ENCODE measurements at places on chromosomes 5 and 9. TPM values are rescaled to one million over a fixed set of nuclear protein-coding genes. Genes with fewer than 3 reads are reported as not detected.
A peak's percentile ranks its signal among the peaks of the same experiment; 100 is the strongest.

GRCh38 chr9:75609401-75609800 lies 281.1 kb upstream of the PCSK5 start:
- H3K4me1 ChIP-seq: no peaks in the 10 kb centered on the region
- no peak overlapping the region for H3K27ac ChIP-seq
- no peak overlapping the region for H3K4me3 ChIP-seq
- no peak for DNase-seq

DNA sequence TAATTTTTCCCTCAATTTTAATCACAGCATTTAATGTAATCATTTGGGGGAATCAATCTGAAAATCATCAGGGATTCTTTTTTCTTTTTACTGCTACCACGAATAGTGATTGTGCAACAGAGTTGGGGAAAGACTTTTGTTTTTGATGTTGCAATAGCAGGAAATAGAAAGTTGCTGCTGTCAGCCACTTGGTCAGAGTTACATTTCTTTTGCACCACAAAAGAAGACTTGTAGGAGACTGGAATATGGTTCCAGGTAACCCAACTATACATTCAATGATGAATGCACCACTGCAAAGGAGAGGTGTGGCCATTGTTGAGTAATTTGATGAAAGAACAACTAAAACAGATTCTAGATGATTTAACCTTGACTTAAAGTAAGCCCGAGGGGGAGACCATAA lies 46.3 kb upstream of the PALM2AKAP2 start:
- DNase-seq: no peak
- H3K4me3 ChIP-seq: no peak overlapping the region
- no peak overlapping the region for H3K27ac ChIP-seq
- H3K4me1 ChIP-seq: no peaks in the 10 kb centered on the region
- no peaks in the 10 kb centered on the region for H3K27me3 ChIP-seq
- H3K36me3 ChIP-seq: no peaks in the 10 kb centered on the region

GRCh38 chr5:102796498-102796897 lies 41.4 kb downstream of the PAM start:
- no peak overlapping the region for H3K4me3 ChIP-seq
- H3K4me1 ChIP-seq: peaks cover 45% of the 10 kb centered on the region
- no peak for DNase-seq
- peak overlapping the region; percentile 32 for H3K27ac ChIP-seq
- H3K27me3 ChIP-seq: no peaks in the 10 kb centered on the region
- H3K36me3 ChIP-seq: no peaks in the 10 kb centered on the region

DNA sequence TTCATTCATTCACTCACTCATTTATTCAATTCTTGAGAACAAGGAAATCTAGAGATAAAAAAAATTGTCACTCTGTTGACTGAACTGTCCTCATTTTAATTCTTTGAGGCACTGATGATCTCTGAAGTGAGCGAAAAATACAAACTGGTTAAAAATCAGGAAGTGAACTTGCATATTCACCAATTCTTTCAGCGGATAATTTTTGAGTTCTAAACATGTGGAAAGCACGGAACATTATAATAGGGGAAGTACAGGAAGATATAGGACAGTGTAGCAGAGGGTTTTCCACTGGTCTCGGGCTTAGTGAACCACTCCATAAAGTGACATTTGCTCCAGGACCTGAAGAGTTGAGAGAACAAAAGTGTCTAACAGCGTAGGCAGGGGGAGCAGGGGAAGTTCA lies 169.5 kb downstream of the TLR4 start:
- no peak overlapping the region for H3K27ac ChIP-seq
- peaks cover 43% of the 10 kb centered on the region for H3K27me3 ChIP-seq
- DNase-seq: no peak
- no peaks in the 10 kb centered on the region for H3K36me3 ChIP-seq
- H3K4me1 ChIP-seq: no peaks in the 10 kb centered on the region
- H3K4me3 ChIP-seq: no peak overlapping the region

DNA sequence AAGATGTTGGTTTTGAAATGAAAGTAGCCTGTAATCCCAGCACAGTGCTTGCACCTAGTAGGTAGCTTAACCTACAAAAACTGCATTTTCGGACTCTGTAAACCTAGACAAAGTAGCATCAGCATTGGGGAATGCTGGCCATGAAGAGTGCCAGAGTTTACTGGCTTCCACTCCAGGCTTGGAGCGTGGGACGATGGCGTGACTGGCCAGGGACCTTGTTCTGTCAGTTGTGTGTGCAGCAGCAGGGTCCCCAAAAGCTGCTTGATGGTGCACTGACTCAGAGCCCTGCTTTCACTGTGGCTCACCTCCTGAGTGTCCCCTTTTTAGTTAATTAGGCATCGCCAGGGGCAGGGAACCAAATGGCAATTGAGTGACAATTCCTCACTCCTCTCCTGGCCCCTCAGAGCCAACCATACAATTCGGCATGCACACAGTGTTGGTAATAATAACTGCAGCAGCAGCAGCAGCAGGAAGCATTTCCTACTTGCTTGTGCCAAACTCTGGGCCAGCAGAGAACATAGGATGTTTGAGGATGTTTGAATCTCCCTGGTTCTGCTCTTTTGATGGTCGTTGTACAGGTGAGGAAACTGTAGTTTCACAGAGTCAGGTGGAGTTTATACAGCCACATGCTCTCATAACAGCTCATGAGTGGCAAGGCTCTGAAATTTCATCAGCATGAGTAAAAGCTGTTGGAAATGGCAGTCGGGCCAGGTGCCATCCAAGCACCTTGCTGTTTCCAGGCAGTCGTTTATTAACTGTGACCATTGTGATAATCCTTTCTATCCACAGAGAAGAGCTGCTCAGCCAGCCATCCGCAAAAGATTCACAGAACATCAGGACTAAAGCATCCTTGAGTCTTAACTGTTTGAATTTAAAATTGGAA lies 4.2 kb downstream of the UBE2QL1 start:
- H3K36me3 ChIP-seq: peaks cover 5% of the 10 kb centered on the region
- no peak overlapping the region for H3K4me3 ChIP-seq
- H3K4me1 ChIP-seq: peaks cover 4% of the 10 kb centered on the region
- no peak overlapping the region for H3K27ac ChIP-seq

DNA sequence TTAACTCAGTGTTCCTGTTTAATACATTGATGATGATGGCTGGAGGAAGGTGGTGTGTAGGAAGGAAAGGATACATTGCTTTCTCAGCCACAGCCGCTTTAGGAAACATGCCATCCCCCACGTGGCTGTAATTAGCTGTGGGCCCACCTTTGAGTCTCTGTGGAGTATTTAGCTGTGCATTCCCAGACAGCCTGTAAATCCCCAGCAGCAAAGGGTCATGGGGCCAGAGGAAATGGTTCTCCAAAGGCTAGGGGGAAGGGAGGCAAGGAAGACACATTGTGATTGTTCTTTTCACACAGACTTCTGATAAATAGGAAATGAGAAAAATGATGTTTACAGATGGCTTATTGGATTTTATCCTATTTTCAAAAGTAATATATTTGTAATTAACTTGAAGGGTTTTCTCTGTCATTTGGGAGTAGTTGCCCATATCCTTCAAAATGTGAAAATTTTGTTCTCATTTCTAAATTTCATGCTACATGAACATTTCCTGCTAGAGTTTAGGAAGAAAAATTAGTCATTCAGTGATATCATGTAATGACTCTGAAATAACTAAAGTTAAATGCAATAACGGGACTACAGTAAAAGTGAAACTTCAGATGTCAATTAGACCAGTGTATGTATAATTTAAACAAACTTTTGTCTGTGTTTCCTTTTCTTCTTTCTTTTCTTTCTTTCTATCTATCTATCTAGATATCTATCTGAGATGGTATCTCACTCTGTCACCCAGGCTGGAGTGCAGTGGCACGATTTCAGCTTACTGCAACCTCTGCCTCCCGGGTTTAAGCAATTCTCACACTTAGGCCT lies 24.3 kb upstream of the F2R start:
- DNase-seq: no peak
- no peaks in the 10 kb centered on the region for H3K27me3 ChIP-seq
- H3K27ac ChIP-seq: peak overlapping the region; percentile 87
- peaks cover 18% of the 10 kb centered on the region for H3K36me3 ChIP-seq
- peak overlapping the region; percentile 48 for H3K4me3 ChIP-seq

DNA sequence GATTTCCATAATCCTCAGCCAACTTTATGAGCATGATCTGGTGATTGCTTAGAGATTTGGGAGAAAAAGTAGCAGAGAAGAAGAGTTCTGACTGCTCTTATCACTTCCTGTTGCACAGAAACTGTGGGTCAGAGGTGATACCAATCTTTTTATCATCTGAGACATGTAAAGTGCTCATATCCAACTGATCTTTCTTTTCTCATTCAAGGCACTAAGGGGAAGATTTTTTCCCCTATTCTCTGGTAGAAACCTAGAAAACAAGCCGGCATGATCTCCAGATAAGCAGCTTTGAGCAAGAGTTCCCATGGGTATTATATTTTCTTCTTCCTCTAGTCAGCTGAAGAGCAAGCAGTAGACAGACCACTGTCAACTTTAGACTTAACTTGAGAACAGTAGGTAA lies 29.0 kb upstream of the GPR150 start:
- H3K27me3 ChIP-seq: no peaks in the 10 kb centered on the region
- H3K4me3 ChIP-seq: no peak overlapping the region
- no peak for DNase-seq
- H3K27ac ChIP-seq: no peak overlapping the region
- peaks cover 9% of the 10 kb centered on the region for H3K4me1 ChIP-seq
- no peaks in the 10 kb centered on the region for H3K36me3 ChIP-seq

GRCh38 chr9:121305269-121305994 lies 37.5 kb downstream of the GSN start:
- H3K4me1 ChIP-seq: peaks cover 3% of the 10 kb centered on the region
- peaks cover 2% of the 10 kb centered on the region for H3K27me3 ChIP-seq
- DNase-seq: no peak
- no peak overlapping the region for H3K4me3 ChIP-seq

GRCh38 chr5:8598356-8598755 lies 729.4 kb downstream of the MTRR start:
- H3K27ac ChIP-seq: no peak overlapping the region
- peaks cover 4% of the 10 kb centered on the region for H3K36me3 ChIP-seq
- H3K27me3 ChIP-seq: no peaks in the 10 kb centered on the region
- H3K4me1 ChIP-seq: no peaks in the 10 kb centered on the region

GRCh38 chr5:90551376-90551775 lies 7.2 kb upstream of the ADGRV1 start:
- H3K27me3 ChIP-seq: peaks cover 26% of the 10 kb centered on the region
- no peaks in the 10 kb centered on the region for H3K36me3 ChIP-seq
- no peak for DNase-seq
- H3K27ac ChIP-seq: no peak overlapping the region
- H3K4me1 ChIP-seq: no peaks in the 10 kb centered on the region

- H3K4me1 ChIP-seq: peaks cover 22% of the 10 kb centered on the region
- no peak overlapping the region for H3K27ac ChIP-seq
- no peak overlapping the region for H3K4me3 ChIP-seq
- H3K27me3 ChIP-seq: peaks cover 6% of the 10 kb centered on the region
- no peaks in the 10 kb centered on the region for H3K36me3 ChIP-seq
Observed at GRCh38 chr9:117782931-117783788, 79.0 kb downstream of the TLR4 start.

- H3K36me3 ChIP-seq: no peaks in the 10 kb centered on the region
- H3K4me1 ChIP-seq: peaks cover 14% of the 10 kb centered on the region
- H3K27me3 ChIP-seq: peaks cover 23% of the 10 kb centered on the region
- H3K4me3 ChIP-seq: no peak overlapping the region
- no peak overlapping the region for H3K27ac ChIP-seq
Observed at GRCh38 chr5:66615136-66615535, 18.9 kb downstream of the MAST4 start.

GRCh38 chr5:168244838-168245559 lies 46.4 kb upstream of the WWC1 start:
- H3K27me3 ChIP-seq: peaks cover 22% of the 10 kb centered on the region
- H3K4me3 ChIP-seq: no peak overlapping the region
- peaks cover 3% of the 10 kb centered on the region for H3K4me1 ChIP-seq
- H3K27ac ChIP-seq: no peak overlapping the region
- no peak for DNase-seq

DNA sequence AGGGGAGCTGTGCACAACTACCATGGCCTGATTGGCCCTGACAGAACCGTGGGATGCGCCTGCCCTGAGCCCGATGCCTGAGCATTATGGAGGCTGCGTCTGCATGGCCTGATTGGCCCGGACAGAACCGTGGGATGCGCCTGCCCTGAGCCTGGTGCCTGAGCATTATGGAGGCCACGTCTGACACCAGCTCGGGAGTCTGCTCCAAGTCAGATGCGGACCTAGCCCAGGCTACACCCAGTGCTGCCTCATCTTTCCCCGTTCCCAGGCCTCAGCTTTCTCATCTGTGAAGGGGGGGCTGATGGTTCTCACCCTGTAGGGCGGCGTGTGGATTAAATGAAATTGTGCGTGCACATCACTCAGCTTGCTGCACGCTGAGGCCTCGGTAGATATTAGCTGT lies 7.3 kb downstream of the CEP72 start:
- no peaks in the 10 kb centered on the region for H3K27me3 ChIP-seq
- peaks cover 24% of the 10 kb centered on the region for H3K4me1 ChIP-seq
- H3K27ac ChIP-seq: no peak overlapping the region
- DNase-seq: no peak
- peaks cover 7% of the 10 kb centered on the region for H3K36me3 ChIP-seq

- H3K36me3 ChIP-seq: no peaks in the 10 kb centered on the region
- DNase-seq: no peak
- H3K4me1 ChIP-seq: no peaks in the 10 kb centered on the region
- H3K27ac ChIP-seq: no peak overlapping the region
- no peaks in the 10 kb centered on the region for H3K27me3 ChIP-seq
- H3K4me3 ChIP-seq: no peak overlapping the region
Observed at GRCh38 chr5:2282034-2282690, 399.4 kb upstream of the IRX4 start.

DNA sequence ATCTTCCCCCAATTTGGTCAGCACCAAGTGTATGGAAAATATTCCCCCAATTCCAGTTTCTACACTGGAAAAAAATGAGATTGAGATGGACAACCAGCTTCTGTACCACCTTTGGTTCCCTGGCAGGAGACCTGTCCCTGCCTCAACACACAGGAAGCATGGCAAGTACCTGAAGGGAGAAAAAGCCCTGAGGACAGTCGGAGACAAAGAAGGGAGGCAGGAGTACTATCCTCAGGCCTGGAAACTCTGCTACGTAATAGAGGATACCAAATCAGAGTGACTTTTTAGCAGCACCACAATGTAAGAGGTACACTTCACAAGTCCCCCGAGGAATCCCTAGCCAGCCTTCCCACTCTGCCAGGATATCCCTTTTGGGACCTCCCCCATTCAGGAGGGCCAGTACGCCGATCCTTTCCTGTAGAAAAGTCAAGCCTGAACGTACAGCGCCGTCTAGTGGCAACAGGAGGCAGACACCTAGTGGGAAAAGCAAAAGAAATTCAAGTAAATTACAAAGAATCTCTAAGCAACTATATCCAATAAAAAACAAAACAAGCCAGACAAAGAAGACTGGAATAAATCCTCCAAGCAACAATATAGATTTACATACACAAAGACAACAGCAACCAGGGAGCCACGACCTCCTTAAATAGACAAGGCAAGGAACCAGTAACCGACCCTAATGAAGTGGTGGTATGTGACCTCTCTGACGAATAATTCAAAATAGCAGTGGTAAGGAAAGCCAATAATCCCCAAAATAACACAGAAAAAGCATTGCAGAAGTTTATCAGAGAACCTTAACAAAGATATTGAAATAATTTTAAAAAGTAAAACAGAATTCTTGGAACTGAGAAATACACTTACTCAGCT lies 63.3 kb upstream of the SLCO6A1 start:
- H3K36me3 ChIP-seq: no peaks in the 10 kb centered on the region
- H3K27me3 ChIP-seq: peaks cover 10% of the 10 kb centered on the region
- no peak overlapping the region for H3K27ac ChIP-seq
- H3K4me3 ChIP-seq: no peak overlapping the region
- no peaks in the 10 kb centered on the region for H3K4me1 ChIP-seq
- DNase-seq: no peak

GRCh38 chr9:136886610-136887597 lies 588 bp downstream of the TRAF2 start:
- DNase-seq: peak; percentile 75
- H3K36me3 ChIP-seq: no peaks in the 10 kb centered on the region
- no peaks in the 10 kb centered on the region for H3K27me3 ChIP-seq

SEMA6A gene
- total RNA-seq: not detected

SLIT3 gene
- not detected for total RNA-seq

PDE6A gene
- total RNA-seq: not detected

OBP2B gene
- total RNA-seq: not detected

ANAPC2 gene
- total RNA-seq: 98.1 TPM

Measured in natural killer cell treated with Interleukin-12 subunit alpha and Interleukin-12 subunit beta and Interleukin-15 and Interleukin-18, amount 100 ng/mL, for 72 hours (primary cell).